Activated T-helper 1 cell treated with anti-CD3 and anti-CD28 coated beads, Interleukin-12 subunit alpha, Interleukin-12 subunit beta, Interleukin-2, Interleukin-4 antibody, amounts not matched to agents 30 ng/mL and 10 ng/mL and 1 ng/mL, durations not matched to agents 14 hours and 24 hours and 36 hours (primary cell): ENCODE measurements at places on chromosomes 4 and X. TPM values are rescaled to one million over a fixed set of nuclear protein-coding genes. Genes with fewer than 3 reads are reported as not detected.

FMR1NB gene
- total RNA-seq, result not detected in 2 replicates

FAT1 gene
- total RNA-seq, result 0.03 and 0.15 TPM in 2 replicates

SMR3B gene
- not detected in 2 replicates for total RNA-seq

DNA sequence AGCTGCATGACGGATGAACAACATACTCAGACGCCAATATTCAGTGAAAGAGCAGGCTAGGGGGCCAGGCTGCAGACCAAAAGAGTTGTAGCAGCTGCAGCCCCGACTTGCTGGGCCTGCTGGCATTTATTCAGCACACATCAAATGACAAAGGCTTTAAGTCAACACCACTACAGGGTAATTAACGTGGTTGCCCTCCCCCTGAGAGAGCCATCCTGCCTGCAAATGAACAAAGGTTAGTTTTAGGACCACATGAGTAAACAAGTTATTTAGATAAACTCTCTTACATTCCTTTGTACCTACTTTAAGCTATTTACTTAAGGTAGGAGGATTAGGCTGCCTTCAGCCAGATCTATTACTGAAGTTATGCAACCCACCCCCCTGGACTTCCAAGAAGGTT, 1329.1 kb downstream of the PCDH18 start:
- no peaks in the 10 kb centered on the region for H3K36me3 ChIP-seq
- no peak overlapping the region for H3K27ac ChIP-seq
- no peak overlapping the region for H3K4me3 ChIP-seq
- no peaks in the 10 kb centered on the region for H3K4me1 ChIP-seq
- H3K27me3 ChIP-seq, result no peaks in the 10 kb centered on the region

DNA sequence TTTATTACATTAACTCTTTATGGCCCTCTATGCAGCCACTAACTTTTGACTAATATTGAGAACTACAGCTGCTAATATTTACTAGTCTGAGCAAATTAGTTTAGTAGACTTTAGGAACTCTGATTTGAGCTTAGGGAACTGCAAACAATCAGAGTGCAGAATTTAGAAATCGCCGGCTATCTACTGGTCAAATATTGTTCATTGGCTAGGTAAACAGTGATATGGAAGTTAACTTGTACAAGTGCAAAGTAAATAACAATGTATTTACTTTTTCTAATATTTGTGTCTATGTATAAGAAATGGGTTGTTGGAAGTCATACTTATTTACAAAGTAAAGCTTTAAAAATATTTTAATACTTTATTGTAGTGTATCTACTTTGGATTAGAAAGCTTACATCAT, 279.6 kb downstream of the CFAP299 start:
- H3K4me1 ChIP-seq, result no peaks in the 10 kb centered on the region
- no peak overlapping the region for H3K4me3 ChIP-seq
- H3K27me3 ChIP-seq, result peaks cover 2% of the 10 kb centered on the region
- no peak for DNase-seq
- no peaks in the 10 kb centered on the region for H3K36me3 ChIP-seq
- H3K27ac ChIP-seq, result no peak overlapping the region

NAA11 gene
- total RNA-seq, result not detected in 2 replicates

DNA sequence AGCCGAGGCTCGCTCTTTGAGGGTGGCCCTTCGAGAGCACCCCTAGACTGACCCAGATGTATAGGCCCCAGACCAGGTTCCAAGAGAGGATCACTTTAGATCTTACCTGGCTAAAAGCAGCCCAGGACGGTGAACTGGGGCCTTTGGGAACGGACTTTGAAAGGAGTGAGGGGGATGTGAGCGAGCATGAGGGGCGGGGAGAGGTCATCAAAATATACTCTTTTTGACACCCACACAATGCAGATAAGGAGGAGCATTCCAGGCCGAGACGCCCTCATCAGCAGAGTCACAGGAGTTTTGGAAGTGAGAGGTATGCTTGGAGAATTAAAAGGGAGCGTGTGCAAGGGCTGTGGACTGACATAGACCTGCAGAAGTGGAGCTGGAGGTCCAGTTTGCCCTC, 528 bp downstream of the NSDHL start:
- H3K4me1 ChIP-seq, result peaks cover 19% of the 10 kb centered on the region
- H3K4me3 ChIP-seq, result peak overlapping the region; percentile 94
- peak overlapping the region; percentile 90 for H3K27ac ChIP-seq
- H3K36me3 ChIP-seq, result peaks cover 16% of the 10 kb centered on the region
- DNase-seq, result no peak

PLS3 gene
- 1.4 TPM in 2 replicates for total RNA-seq

GRCh38 chrX:115339441-115340025, 50.0 kb downstream of the LUZP4 start:
- H3K27me3 ChIP-seq, result no peaks in the 10 kb centered on the region
- H3K4me3 ChIP-seq, result no peak overlapping the region
- no peak for DNase-seq
- no peaks in the 10 kb centered on the region for H3K4me1 ChIP-seq
- no peaks in the 10 kb centered on the region for H3K36me3 ChIP-seq
- H3K27ac ChIP-seq, result no peak overlapping the region

CYSLTR1 gene
- total RNA-seq, result 13.9 and 14.2 TPM in 2 replicates

CT45A3 gene
- not detected in 2 replicates for total RNA-seq

USP9X gene
- 50.4 and 53.5 TPM in 2 replicates for total RNA-seq

UGT2B17 gene
- total RNA-seq, result not detected in 2 replicates

DNA sequence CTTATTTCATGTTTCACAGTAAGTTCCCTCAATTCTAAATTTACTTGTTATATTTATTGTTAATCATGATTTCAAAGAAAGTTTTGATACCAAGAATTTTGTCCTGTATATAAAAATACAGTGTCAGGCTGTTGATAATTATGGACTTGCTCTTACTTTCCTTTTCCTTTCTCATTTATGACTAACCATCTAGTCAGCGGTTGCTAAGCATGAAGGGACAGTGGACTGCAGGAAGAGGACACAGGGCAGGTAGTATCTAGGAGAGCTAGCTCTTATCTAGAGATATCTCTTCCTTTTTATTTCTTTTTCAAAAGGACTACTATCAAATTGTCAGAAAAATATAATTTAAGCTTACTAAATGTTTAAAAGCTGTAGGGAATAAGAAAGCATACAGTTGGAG, 1.6 kb downstream of the OPRPN start:
- DNase-seq, result no peak
- no peaks in the 10 kb centered on the region for H3K36me3 ChIP-seq
- H3K4me3 ChIP-seq, result no peak overlapping the region
- H3K27me3 ChIP-seq, result no peaks in the 10 kb centered on the region
- no peaks in the 10 kb centered on the region for H3K4me1 ChIP-seq

SPP1 gene
- 0.24 and 1.0 TPM in 2 replicates for total RNA-seq

GRCh38 chrX:11135564-11136185, 24.5 kb downstream of the HCCS start:
- no peak overlapping the region for H3K4me3 ChIP-seq
- no peaks in the 10 kb centered on the region for H3K36me3 ChIP-seq

MAOA gene
- 0.54 and 0.57 TPM in 2 replicates for total RNA-seq

DNA sequence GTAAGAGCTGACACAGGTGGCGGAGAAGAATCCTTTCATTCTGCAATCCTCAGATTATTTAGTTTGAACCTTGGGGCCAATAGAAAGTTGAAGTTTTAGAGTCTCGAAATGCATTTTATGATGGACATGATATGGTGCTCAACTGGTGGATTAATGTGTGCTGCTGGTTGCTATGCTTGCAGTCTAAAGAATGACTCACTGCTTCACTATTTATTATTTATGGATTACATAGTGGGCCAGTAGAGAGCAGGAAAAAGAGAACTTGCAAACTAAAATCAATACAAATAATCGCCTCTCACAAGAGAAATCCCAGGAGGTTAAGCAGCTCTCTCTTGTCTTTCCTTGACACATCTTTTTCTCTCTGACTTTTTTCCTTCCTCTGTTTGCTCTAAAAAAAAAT, 2326.8 kb upstream of the AGA start:
- H3K27me3 ChIP-seq, result no peaks in the 10 kb centered on the region
- no peak for DNase-seq
- H3K4me3 ChIP-seq, result no peak overlapping the region
- H3K4me1 ChIP-seq, result no peaks in the 10 kb centered on the region

ASB9 gene
- not detected in 2 replicates for total RNA-seq

GRCh38 chr4:108156391-108156790, 12.3 kb downstream of the LEF1 start:
- DNase-seq, result no peak
- H3K27ac ChIP-seq, result peak overlapping the region; percentile 59
- peaks cover 85% of the 10 kb centered on the region for H3K4me1 ChIP-seq
- no peaks in the 10 kb centered on the region for H3K27me3 ChIP-seq

PAGE5 gene
- total RNA-seq, result not detected in 2 replicates

- no peaks in the 10 kb centered on the region for H3K4me1 ChIP-seq
- no peak for DNase-seq
- no peak overlapping the region for H3K4me3 ChIP-seq
- no peaks in the 10 kb centered on the region for H3K36me3 ChIP-seq
These were observed 53.0 kb downstream of the HELT start for GRCh38 chr4:185071236-185071811.

GYG2 gene
- not detected in 2 replicates for total RNA-seq

GRCh38 chrX:153948002-153948466, 3.6 kb upstream of the RENBP start:
- no peaks in the 10 kb centered on the region for H3K27me3 ChIP-seq
- no peak overlapping the region for H3K4me3 ChIP-seq
- H3K4me1 ChIP-seq, result peaks cover 9% of the 10 kb centered on the region
- H3K27ac ChIP-seq, result peak overlapping the region; percentile 68
- H3K36me3 ChIP-seq, result peaks cover 11% of the 10 kb centered on the region

- H3K27me3 ChIP-seq, result peaks cover 4% of the 10 kb centered on the region
- no peaks in the 10 kb centered on the region for H3K4me1 ChIP-seq
- H3K27ac ChIP-seq, result no peak overlapping the region
- H3K4me3 ChIP-seq, result no peak overlapping the region
- DNase-seq, result no peak
These were observed 160.7 kb downstream of the FHIP1A start for GRCh38 chr4:151569650-151570049.
